ENCODE measurements at places on chromosomes 6 and 20.

DNA sequence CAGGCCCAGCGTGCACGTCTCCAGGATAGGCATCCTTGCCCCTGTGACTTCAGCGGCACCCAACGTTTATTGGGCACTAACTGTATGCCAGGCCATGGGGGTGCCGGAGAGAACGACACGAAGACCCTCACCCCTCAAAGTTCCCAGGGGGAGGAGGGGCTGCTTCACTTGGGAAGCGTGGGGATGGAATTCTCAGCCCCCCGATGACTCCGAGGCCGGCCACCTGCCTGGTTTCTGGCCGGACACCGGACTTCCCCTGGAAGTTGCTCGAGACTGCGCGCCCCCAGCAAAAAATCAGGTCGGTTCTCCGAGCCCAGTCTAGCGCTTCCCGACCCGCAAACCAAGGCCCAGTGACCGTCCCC, 275 bp upstream of the MAVS start:
- DNase-seq, result no peak

GRCh38 chr6:4516206-4516605, 260.0 kb upstream of the CDYL start:
- no peak for DNase-seq

DNA sequence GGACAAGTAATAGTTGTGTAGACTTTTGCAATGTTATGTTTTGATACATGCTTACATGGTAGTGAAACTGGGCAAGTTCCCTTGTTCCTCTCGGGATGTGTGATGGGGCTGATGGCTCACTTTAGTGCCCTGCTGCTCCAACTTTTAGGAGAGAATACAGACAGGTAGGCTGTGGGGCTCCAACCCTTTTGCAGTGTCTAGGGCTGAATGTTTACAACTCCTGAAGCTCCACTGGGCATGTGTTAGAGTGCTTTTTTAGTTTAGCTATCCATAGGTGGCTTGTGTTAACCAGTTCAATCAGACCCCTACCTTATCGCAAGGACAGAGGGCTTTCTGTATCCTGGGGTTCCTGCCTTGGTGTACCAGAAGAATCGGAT, 33.8 kb downstream of the SERPINB6 start:
- no peak for DNase-seq

DNA sequence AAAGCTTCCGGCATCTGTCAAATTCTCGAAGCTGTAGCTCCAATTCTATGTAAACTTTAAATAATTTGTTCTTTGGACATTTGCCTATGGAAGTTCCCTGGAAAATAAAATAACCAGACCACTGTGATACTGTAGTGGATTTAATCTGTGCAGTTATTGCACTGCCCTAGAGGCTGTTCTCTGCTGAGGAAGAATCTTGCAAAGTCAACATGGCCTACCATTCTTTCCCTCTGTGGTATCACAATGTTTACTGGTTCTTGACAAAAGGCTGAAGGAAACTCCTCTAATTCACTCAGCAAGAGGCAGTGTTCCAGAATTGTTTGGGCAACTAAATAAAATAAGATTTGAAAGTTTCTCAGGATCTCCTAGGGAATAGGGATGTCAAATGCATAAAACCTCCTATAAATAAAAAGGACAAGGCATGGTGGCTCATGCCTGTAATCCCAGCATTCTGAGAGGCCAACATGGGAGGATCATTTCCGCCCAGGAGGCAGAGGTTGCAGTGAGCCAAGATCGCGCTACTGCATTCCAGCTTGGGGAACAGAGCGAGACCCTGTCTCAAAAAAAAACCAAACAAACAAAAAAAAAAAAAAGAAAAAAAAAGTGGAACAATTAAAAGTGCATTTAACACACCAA, 12.4 kb downstream of the CRNKL1 start:
- no peak for DNase-seq

GRCh38 chr6:111997078-111997852, 56.6 kb upstream of the CCN6 start:
- DNase-seq, result peak; percentile 90

DNA sequence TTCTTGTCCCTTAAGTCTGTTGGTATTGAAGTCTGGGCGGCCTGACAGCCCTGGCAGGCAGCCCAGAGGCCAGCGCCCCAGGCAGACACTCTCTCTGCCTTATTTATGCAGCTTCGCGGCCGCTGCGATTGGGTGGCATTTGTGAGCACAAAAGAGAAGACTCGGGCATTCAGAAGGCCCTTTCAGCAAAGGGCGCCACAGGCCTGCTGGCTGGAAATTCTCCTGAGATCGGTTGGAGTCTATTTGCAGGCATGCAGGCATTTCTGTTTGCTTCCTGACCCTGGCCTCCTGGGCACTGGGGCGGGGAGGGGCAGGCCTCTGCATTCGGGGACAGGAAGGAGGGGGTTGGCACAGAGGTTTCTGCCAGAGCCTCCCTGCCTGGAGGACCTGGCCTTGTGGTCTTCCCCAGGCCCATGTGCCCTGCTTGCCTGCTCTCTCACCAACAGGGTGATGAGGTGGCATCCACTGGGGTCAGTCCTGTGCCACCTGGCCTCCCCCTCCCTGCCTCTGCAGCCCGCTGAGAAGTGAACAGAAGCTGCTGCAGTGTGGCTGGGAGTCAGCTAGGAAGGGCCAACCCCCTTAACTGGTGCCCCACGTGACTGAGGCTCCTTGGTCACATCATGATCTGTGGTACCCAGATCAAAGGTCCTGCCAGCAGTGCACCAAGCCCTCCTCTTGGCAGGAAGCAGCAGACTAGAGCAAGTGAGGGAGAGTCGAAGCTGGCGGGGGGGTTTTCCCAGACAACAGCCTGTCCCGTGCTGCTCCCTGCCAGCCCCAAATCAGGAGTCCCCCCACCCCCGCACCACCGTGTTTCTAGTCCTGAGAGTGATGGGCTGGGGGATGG, 16.6 kb upstream of the CCDC167 start:
- peak; percentile 30 for DNase-seq

DNA sequence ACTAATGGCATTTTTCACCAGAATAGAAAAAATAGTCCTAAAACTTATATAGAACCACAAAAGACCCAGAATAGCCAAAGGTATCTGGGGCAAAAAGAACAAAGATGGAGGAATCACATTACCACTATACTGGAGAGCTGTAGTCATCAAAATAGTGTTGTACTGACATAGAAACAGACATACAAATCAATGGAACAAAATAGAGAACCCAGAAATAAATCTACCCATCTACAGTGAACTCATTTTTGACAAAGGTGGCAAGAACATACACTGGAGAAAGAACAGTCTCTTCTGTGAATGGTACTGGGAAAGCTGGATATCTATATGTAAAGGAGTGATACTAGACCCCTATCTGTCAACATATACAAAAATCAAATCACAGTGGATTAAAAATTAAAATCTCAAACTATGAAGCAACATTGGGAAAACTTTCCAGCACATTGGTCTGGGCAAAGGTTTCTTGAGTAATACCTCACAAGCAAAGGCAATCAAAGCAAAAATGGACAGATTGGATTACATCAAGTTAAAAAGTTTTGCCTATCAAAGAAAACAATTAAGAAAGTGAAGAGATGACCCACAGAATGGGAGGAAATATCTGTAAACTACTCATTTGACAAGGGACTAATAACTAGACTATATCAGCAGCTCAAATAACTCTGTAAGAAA, 120.5 kb downstream of the MEI4 start:
- DNase-seq, result no peak

GRCh38 chr6:141033101-141033500, 1099.6 kb upstream of the GJE1 start:
- DNase-seq, result no peak

DNA sequence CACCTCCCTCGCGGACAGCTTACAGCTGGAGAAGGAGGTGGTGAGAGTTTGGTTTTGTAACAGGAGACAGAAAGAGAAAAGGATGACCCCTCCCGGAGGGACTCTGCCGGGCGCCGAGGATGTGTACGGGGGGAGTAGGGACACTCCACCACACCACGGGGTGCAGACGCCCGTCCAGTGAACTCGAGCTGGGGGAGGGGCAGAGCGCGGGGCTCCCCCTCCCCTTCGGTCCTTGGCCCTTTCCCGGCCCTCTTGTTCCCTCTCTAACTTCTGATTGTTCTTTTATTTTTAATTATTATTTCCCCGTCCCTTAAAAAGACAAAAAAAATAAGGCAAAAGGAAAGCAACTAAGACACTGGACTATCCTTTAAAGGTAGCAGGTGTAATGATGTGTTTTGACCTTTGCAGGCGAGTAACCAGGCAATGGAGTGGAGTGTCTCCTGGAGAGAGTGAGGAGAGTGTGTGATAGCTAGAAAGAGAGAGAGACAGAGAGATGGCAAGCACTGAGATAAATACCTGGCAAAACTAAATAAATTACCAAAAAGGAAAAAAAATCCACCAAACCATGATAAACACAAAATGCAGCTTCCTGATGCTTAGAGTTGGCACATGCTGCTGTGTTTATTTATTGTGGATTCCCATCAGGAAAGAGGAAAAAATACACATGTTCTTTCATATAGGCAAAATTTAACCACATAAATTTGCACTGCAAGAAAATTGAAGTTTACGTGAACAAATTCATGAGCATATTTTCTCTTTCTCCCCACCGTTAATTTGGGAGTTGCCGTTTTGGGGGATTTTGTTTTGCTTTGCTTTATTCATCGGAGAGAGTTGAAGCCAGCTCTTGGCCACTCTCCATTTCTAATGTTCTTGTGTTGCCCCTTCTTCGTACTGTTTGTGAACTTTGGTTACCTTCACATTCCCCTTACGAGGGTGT, 1.9 kb downstream of the POU3F2 start:
- DNase-seq, result no peak

DNA sequence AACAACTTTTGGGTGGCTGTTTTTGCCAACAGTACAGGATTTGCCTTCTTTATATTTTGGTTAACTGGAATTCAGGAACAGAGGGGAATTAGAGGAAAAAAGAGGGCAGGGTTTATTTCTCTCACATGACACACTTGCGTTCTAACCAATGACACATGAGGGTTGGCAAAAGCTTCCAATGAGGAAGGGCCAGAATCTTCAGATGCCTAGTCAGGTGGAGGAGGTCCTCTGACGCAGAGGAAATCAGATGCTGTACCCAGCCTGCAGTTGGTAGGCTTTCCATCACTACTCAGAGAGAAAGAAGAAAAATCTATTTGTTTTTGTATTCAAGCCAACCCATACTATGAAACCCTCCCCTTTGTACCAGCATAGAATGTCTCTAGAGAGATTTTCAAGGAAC, 20.8 kb downstream of the TM9SF4 start:
- no peak for DNase-seq

GRCh38 chr20:32605167-32605656, 20.1 kb upstream of the NOL4L start:
- DNase-seq, result no peak

- no peak for DNase-seq
Measured at GRCh38 chr20:53208110-53208832, 236.1 kb downstream of the TSHZ2 start.

DNA sequence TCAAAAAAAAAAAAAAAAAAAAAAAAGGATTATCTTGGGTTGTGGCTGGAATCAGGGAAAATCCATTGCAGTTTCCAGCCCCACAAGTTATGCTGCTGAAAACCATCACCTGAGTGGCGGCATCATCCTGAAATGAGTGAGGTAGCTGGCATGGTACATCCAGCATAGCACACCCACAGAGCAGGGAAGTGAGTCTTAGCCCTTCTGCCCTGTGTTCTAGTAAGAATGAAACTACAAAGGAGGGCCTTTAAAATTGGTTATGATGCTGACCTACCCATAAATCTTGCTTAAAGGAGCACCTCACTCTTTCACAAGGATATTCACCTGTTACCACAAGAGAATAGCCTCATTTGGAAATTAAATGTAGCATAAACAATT, 119.2 kb downstream of the NFATC2 start:
- DNase-seq, result no peak

DNA sequence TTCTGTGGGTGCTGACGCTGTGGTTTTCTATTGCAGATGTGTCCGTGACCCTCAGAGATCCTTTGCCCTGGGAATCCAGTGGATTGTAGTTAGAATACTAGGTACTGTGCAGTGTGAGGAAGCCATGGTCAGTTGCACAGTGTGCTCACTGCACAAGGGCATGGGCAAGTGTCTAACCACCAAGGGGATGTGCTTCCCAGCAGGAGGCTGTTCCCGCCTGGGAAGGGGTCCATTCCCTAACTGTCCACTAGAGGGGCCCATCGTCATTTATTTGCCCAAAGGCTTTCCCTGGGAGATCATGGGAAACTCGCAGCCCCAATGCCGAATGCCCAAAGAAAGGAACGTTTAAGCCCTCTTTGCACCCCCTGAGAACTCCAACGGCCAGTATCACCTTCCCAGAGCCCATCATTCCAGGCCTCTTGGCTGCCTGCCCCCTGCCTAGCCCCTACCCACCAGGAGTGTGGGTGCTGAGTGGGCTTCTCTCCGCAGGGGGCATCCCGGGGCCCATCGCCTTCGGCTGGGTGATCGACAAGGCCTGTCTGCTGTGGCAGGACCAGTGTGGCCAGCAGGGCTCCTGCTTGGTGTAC, 26.2 kb downstream of the SLCO4A1 start:
- DNase-seq, result peak; percentile 91

DNA sequence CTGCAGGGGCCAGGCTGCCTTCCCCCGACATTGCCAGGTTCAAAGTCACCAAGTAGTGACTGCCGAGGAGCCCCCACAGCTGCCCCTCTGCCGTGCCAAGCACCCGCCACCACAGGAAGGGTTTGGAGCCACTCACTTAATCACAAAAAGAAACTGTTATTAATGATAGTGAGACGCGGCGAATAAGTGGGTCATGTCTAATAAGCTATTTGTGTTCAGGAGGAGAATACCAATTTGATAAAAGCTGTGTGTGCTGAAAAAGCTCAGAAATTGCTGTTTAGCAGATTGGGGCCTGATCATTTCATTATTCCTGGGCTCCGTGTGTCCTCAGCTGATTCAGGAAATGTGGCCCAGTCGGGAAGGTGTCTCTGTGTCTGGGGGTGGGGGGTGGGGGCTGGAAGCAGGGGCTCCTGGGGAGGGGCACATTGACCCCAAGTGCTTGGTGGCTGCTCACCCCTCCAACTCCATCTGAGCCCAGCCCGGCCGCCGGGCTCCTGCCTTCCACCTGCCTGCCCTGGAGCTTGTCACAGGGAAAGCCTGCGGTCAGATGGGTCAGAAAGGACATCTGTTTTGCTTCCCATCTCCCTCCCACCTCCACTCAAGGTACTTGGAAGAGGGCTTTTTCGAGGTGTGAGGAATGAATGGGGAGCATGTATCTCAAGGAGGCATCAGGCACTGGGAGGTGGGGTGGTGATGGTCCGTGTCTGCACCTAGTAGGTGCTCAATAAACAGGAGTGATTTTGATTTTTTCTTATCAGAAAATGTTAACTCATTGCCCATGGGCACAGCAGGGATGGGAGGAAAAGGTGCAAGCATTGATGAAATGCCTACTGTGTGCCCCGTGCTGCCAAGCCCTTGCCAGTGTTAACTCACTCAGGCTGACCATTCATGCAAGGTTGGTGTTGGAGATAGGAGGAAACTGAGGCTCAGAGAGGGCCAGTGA, 3.0 kb downstream of the VSTM2L start:
- DNase-seq, result no peak

- DNase-seq, result no peak
Measured at GRCh38 chr6:138682704-138683527, 90.7 kb upstream of the CCDC28A start.
